Stimulated activated CD8-positive, alpha-beta memory T cell treated with anti-CD3 and anti-CD28 coated beads, Interleukin-12 subunit alpha, Interleukin-12 subunit beta, amount 100 ng/mL, for 1 hour (primary cell): ENCODE measurements at places on chromosomes 11 and 22.

DNA sequence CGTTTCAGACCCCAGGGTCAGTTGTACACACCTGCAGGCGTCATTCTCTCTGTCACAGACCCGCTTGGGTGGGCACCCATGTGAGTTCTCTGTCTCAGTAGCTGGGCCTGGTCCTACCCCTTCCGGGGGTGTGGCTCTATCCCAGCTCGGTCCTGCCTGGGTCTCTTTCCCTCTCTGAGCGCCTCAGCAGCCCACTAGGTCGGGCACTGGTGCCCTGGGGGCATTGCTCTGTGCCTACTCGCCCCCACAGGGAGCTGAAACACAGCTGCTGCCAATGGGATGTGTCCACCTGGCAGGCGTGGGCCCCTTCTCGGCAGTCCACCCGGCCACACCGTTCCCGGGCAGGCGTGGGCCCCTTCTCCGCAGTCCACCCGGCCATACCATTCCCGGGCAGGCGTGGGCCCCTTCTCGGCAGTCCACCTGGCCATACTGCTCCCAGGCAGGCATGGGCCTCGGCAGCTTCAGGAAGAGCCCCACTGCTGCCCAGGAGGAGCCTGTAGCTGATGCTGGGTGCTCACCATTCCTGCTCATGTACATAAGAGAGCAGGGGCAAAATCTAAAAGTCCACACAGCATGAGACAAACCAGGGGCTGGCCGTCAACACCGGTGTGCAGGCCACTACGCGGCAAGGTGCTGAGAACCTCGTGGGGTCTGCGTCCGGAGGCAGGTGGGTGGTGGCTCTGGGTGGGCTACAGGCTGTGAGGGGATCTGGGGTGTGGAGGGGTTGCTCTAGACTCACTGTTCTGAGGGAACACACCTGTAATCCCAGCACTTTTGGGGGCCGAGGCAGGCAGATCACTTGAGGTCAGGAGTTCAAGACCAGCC, 12.3 kb downstream of the MLC1 start:
- no peak for DNase-seq

- no peak for DNase-seq
These were observed 5.9 kb upstream of the TCP11L1 start for GRCh38 chr11:33033493-33033892.

- DNase-seq: no peak
These were observed 72.1 kb downstream of the LRRC32 start for GRCh38 chr11:76598426-76598839.

DNA sequence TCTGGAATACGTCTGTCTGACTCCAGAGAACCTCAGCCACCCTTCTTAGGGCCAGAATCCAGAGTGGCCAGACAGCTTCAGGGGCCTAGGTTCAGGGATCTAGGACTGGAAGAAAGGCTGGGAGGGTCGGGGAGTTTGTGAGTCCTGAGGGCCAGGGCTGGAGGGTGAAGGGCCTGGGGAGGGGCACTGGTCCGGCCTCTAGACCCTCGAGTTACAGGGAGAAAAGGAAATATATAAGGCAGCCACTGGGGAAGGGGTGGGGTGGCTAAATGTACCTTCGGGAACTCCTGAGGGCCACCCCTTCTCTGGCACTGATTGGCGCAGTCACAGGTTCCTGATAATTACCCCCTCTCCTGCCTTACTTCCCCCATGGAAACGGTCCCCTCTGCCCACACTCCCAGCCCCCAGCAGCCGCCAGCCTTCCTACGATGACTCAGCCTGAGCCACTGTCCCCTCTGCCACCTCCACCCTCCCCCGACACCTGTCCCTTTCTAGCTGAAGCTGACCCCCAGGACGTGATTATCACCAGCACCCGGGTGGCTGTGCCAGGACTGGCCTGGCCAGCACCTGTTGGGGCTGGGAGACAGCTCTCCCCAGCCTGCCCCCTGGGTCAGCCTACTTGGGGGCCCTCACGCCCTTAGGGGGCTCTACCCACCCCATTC, 26.4 kb downstream of the MB start:
- DNase-seq: no peak

DNA sequence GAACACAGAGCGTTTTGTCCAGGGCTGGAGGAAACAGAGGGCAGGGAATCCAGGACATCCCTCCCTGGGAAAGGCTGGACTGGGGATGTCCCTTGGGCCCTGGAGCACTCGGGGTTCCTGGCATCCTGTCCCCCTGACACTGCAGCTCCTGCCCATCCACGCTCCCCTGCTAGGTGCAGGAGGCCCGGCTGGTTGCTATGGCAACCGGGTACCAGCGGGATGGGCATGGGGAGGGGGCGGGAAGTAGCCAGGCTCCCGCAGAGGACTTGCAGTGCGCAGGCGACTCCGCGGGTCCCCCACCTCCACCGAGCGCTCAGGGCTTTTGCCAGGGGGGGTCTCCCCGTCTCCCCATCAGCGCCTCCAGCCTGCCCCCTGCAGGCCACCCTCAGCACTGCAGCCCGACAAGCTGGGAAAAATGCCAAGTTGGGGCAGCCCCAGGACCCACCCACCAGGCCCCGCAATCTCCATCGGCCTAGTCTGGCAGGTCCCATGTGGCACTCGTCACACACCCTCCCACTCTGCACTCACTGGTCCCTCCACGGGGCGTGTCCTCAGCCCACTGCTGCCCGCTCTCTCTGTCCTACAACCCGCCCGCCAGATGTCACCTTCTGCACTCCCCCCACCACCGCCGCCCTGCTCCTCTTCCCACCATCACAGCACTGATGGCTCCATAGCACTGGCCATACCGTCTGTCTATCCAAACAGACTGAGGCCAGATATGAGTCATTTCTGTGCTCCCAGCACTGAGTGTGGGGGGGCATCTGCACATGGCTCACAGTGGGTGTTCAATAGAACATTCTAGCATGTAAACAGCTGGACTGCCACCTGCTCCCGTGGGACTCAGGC, 31.5 kb downstream of the KIAA0930 start:
- no peak for DNase-seq

GRCh38 chr22:20943104-20943933, 23.7 kb upstream of the AIFM3 start:
- no peak for DNase-seq

DNA sequence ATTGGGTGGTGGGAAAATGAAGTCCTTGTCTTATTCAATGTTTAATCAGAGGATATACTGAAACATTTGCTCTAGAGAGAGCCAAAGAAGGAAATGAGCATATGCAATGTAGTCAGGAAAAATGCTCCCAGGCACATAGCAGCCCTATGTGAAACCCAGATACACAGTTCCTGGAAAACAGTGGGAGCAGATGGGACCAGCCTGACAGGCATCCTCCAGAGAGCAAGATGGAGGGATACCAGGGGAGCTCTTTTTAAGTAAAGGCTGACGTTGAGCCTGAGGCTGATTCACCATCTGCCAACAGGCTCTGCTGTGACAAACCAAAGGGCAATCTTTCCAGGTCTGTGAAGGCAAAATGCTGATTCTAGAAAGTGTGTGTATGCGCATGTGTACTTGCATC, 559.4 kb upstream of the KIRREL3 start:
- DNase-seq: no peak

GRCh38 chr11:24593332-24593731, 96.5 kb downstream of the LUZP2 start:
- DNase-seq: no peak

DNA sequence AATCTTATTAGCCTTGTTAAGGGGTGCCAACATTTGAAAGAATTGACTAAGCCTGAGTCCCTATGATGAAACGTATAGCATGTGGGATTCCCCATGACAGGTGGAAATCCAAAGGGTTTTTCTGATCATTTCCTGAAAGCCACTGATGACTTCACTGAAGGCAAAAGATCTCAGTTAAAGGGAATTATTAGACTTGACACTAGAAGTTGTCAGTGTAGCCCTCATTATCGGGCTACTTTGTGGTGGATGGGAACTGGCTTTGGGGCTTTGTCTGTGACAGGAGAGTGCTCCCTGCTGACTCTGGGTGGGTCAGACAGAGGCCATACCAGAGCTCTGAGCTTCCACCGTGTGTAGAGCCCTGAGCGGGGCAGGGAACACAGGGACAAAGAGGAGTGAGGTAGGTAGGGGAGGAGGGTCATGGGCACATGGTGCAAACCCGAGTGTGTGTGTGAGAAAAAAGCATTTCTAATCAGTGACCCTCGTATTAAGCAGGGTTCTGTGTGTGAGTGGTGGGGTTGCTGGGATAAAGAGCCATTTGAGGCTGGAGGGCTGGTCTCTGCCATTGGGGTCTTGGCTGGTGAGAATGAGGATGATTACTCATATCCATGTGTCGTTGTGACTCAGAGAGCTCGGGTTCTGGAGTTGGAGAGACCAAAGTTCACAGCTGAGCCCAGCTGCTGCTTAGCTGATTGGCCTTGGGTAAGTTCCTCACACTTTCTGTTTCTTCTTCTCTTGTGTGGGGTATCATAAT, 101.1 kb downstream of the GRIK4 start:
- DNase-seq: no peak

- DNase-seq: no peak
These were observed 15.8 kb downstream of the CD82 start for GRCh38 chr11:44581246-44581645.

DNA sequence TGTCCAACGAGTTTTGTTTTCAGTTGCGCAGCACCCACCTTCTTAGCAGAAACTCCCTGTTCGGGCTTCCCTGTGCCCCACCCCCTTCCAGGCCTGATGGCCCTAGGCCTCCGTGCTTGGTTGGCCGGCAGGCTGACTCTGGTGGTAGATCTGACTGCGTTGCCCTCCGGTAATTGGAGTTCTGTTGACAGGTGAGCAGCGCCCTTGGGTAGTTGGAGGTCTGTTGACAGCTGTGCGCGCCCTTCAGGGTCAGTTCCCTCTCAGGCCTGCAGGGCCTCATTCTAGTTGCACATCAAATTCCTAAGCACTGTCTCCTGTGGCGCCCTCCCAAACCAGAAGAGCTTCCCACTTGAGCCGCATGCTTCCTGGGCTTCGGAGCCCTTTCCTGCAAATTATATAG, 776 bp downstream of the DGCR6 start:
- DNase-seq: no peak

DNA sequence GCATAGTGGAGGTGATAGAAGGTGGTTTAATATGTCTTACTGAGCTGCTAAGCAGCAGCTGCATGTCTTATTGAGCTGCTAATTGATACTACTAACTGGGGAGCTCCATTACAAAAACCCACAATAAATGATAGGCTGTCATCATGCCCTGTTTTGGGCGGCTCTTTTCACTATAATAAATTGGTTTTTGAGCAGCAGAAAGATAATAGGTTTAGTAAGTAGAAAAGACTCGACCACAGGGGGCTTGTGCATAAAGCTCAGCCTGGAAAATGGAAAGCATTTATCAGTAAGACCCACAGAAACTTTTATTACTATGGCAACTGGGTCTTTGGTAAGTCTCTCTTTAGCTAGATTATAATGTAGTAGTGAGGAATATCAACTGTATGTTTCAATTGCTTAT, 117.6 kb downstream of the LDLRAD3 start:
- DNase-seq: no peak

- DNase-seq: no peak
These were observed 167.5 kb downstream of the KIRREL3 start for GRCh38 chr11:126833065-126833464.

GRCh38 chr11:100013011-100013410, 674.1 kb upstream of the ARHGAP42 start:
- DNase-seq: no peak

DNA sequence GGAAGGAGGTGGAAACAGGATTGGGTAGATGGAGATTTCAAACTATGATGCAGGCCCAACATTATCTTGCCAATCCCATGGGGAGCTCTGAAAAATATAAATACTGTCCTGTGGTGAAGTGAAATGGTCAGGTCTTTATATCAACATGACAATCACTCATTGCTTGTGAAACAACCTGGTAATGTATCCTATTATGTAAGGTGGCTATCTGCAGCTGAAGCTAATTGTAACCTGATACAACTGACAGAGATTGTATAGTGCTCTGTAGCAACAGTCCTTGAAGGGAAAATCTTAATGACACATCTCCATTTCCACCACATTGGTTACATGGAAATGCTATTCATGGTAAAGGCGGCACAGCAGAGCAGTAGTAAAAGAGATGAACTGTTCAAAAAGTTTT, 20.7 kb upstream of the CHORDC1 start:
- no peak for DNase-seq

DNA sequence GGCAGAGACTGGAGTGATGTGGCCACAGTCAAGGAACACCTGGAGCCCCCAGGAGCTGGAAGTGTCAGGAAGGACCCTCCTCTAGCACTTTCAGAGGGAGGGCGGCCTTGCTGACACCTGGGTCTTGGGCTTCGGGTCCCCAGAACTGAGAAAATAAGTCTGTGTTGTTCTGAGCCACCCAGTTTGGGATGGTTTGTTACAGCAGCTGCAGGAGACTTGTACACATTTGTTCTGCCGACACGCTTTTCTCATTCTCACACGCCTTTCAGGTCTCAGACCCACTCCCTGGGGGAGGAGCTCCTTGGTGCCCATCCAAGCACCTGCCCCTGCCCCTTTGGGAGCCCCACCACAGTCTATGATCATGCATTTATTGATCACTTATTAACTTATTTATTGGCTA, 47.2 kb upstream of the SMIM38 start:
- DNase-seq: no peak

DNA sequence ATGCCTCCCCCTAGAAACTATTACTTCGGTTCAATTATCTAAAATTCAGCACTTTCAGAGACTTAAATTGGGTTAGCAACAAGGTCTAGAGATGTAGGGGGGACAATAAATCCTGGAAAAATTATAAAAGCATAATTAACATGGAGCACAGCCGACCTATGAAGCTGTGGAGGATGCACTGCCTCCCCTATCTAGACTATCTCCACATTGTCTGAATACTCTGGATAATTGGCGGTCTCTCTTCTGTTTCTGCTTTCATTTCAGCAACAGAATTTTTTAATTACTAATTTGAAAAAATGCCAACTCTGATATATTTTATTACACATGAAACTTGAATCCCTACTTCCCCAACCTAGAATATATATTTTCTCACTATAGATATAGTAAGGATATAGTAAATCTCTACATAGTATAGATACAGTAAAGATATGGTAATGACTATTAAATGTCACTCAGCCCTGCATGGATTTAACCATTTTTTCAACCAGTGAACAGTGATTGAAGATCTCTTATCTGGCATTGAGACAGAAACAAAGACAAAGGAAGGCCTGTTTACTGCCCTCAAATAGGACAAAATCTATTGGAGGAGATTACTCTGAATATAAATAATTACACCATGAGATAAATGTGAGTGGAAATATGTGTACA, 157.6 kb downstream of the BLID start:
- no peak for DNase-seq

DNA sequence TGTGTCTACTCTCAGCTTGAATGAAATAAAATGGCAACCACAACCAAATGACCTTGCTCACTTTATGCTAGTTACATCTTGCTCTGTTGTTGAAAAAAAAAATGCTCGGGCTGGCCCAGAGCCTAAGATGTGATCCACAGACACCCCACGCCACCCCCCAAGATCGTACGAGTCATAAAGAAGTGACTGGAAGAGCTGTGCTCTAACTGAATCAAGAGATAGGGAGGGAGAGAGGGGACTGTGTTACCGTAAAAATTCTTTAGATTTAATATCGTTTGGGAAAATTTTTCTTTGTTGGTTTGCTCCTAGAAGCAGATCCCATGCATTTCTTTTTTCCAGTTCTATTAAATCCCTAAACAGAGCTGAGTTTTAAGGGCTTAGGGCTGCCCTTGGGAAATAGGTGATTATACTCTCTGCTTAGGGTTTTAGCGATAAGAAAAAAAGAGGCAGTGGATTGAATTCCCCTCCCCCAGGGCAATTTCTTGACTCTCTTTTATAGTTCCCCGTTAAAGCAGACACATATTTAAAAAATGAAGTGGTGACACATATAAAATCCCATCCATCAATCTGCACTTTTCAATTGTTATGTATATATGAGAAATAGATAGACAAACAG, 14.5 kb downstream of the MAML2 start:
- no peak for DNase-seq

- DNase-seq: no peak
These were observed 276.3 kb upstream of the RAG2 start for GRCh38 chr11:36874291-36874690.
